DMS153 (cell line): ENCODE measurements at places on chromosomes 12 and 14.

- no peak for DNase-seq
Observed at GRCh38 chr12:12946686-12947355, 5.1 kb downstream of the GPRC5D start.

DNA sequence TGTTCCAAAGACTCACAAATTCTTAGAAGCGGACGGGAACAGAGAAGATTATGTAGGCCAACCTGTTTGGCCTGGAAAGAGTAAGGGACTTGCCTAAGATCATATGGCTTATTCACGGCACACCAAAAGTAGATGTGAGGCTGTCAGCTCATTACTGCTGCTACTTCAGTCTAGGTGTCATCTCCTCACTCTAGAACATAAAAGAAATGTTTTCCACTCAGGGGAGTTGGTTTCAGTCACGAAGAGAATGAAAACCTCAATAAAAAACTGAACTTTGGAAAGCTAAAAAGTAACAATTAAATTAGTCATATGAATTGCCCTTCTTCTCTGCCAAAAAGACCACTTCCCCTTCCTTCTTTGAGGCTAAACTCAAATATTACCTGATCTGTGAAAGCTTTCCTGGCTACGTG, 658 bp upstream of the CEP128 start:
- DNase-seq, result no peak

DNA sequence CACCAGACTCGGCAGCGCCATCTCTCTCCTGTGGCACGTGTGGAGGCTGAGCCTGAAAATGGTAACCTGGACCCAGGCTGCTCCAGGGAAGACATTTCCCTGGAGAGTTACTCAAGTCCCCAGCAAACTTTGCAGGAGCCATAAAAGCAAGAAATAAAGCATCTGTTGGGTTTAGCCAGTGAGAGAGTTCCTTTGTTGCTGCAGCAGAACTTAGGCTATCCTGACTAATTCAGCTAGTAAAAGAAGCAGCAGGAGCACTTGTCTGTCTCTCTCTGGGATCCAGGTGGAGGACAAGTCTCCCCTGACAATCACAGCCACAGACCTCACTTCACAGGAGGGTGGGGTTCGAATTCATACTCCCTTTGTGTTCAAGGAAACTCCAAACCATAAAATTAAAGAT, 79.2 kb upstream of the DIO3 start:
- no peak for DNase-seq

DNA sequence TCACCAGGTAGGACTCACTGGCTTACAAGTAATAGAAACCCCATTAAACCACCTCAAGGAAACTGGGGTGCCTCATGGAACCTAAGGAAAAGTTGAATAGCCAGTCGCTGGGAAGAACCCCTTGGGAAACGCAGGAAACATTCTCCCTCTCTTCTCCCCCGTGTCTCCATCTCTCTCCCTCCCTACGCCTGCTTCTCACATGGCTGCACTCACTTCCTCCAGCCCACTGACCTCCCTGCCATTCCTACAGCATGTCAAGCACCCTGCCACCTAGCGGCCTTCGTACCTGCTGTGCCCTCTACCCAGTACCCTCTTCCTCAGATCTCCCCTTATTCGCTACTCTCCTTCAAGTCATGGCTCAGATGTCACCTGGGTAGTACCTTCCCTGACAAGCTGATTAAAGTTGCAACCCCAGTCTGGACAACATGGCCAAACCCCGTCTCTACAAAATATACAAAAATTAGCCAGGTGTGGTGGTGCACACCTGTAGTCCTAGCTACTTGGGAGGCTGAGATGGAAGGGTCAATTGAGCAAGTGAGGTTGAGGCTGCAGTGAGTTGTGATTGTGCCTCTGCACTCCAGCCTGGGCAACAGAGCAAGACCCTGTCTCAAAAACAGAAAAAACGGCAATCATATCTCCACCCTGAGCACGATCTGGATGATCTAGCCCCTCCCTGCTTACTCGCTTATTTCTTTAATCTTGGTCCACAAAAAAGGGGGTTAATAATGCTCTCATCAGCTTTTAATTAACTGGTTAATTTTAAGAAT, 6.4 kb upstream of the DTX1 start:
- no peak for DNase-seq

GRCh38 chr14:26597071-26597588, 703 bp downstream of the NOVA1 start:
- DNase-seq, result no peak

DNA sequence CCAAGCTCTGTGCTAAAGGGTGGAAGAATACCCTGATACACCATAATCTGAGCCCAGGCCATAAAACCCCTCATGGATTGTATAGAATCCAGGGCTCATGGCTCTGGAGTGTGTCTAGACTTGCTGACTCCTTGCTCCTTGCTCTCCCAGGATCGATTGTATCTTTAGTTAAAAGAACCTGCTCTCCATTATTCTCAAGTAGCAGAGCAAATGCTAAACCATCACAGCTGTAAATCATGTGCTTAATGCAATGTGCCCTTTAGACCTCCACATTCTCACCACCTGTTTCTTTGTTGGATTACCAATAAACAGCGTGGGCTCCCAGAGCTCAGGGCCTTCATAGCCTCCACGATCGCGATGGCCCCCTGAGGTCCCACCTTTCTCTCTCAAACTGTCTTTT, 411.6 kb upstream of the FBXO33 start:
- DNase-seq, result no peak

DNA sequence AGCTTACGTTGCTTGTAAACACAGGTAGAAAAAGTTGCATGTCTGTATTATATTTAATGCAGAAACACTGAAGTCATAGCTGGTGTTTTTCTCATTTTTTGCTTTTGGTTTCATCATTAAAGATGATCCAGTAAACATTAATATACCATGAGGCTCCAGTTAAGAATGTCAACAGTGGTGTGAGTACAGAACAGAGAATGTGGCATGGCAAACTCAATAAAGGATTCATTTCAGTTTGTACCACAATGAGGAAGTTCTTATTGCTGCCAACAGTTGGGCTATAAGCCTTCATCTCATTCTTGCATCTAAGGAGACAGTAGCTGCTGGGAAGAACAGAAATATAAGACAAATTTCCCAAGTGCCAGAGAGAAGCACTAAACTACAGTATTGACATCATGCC, 72.1 kb upstream of the ST8SIA1 start:
- DNase-seq, result no peak

DNA sequence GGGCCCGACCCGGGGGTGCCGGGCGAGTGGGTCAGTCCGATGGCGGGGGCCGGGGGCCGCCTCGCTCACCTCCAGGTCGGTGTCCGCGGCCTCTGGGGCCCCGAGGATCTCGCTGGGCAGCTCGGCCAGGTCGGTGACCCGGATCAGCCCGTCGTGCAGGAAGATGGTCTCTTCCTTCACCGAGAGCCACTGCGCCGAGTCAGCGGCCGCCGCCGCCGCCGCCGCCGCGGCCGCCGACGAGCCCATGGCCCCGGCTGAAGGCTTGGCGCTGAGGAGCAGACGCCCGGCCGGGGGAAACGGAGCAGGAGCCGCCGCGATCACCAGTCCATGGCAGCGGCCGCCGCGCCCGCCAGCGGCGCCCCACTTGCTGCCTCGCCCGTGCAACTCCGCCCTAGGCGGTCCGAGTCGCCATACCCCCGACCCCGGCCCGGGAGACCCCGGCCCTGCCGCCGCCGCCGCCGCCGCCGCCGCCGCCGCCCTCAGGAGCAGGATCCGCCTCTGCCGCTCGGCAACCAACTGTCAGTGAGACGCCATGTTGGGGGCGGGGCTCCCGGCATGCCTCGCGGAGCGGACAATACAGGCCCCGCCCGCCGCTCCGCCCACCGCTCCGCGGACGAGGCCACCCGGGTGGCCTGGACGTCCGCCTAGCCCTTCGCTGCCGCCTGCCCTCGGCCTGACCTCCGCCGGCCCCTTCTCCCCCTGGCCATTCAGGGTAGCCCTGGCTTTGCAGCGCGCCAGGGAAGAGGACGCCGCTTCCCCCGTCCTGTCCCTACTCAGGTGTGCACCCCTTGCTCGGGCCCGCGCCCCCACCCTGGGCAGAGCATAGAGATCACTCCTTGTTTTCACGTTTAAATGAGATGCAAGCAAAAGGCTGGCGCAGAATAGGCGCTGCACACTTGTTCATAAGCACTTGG, at the start of gene HECTD4:
Gene HECTD4, minus strand, starts transcription at position 549 of the 914 bp plus-strand sequence. Its CDS starts 303 bp downstream, at position 246.
- DNase-seq, result peak; percentile 75

DNA sequence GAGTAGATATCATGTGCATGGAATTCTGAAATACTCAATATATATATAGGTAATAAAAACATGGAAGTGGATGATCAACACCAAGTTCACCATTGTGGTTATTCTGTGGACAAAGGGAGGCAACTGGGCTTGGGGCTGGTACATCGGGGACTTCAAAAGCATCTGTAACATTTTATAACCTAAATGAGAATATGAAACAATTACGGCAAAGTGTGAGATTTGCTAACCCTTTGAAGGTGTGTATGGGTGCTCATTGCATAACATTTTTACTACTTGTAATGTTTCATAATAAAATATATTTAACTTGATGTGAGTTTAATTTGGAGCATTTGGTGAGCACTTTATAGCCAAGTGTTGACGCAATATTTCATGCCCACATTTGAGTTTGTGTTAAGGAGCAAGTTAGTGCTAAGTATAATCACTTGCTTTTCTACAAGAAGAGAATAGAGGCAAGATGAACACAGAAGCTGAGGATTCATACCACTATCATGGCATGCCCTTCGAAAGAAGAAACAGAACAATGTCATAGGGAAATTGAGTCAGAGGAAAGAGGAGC, 109.3 kb downstream of the NTN4 start:
- no peak for DNase-seq

DNA sequence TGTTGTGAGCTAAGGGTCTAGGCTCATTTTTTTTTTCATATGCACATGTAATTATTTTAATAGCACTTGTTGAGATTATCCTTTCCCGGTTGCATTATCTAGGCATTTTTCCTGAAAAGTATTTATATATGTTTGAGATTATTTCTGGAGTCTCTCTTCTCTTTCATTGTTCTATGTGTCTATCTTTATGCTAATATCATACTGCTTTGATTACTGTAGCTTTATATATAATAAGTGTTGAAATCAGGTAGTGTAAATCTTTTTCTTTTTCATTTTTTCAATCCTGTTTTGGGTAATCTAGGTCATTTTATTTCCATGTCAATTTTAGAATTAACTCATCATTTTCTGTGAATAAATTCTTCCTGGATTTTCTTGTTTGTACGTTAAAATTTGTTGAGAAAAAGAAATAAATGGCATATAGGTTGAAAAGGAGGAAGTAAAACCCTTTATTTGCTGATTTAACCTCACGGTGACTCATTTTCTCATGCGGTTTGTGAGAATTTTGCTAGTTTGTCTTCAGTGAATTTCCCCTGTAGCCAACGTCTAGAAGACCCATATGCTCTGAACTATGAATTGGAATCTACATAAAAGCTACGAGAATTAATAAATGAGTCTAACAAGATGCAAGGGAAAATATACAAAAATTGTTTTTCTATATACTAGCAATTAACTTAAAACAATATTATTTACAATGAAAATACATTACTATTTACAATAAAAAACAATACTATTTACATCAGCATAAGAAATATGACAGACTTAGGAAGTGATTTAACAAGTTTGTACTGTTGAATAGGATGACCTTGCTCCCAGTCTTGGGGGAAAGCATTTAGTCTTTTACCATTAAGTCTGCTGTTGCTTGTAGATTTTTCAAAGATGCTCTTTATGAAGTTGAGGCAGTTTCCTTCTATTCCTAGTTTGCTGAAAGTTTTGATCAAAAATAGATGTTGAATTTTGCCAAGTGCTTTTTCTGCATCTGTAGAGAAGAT, 105.0 kb downstream of the SNAPC1 start:
- DNase-seq, result no peak

DNA sequence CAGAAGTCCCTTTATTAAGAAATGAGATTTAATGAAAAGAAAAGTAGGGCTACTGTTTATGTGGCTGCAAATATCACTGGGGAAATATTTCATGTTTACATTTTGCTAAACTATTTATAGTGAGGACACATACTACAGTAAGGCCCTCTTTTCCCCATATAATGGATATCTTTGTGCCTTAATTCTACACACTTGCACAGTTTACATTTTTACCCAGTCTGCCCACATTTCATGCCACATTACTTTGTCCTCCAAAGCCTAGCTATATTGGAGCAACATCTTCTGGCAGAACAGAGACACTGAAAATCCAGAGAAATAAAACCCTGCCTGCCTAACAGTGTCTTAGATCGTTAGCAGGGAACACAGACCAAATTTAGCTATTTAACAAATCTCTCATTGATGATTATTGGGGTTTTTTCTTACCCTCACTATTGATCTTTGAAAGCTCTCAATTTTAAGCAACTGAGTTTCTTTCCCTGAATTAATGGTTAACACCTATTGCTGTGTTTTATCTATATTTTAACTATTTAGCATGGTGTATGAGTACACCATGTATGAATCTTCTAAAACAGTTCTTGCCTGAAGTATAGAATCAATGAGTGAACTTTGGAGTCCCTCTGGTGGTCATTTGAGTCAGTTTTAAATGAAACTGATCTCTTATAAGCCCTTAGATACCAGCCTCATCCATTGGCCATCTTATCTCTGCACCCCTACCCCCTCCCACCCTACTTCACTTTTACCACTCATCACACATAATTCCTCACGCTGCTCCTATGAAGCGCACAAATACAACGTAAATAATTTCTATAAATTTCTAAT, 170.2 kb downstream of the BCAT1 start:
- DNase-seq, result peak; percentile 21

DNA sequence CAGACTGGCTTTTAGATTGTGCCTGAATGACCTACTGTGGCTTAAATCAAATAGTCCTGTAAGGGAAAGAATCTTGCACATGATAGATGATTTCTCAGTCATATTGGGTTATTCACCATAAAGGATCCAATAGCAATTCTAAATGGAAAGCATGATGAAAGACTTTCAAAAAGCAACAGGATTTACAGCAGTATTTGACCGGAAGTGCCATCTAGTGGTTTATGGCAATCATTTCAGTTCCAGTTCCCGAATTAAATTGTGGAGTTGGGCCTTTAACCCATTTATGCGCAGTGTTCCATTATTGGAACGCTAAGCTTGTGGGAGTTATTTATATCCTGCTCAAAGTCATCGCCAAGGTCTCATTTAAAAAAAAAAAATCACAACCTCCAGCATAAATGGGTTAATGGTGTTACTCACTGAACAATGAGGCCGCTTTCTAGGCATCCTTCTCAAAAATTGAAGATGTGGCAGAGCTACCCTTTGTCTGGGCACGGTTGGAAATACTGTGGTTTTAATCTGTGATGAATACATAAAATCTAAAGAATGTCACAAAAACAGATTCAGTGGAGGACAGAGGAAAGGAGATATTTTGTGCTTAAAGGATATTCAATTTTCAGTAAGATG, 60.8 kb upstream of the REP15 start:
- peak; percentile 5 for DNase-seq

DNA sequence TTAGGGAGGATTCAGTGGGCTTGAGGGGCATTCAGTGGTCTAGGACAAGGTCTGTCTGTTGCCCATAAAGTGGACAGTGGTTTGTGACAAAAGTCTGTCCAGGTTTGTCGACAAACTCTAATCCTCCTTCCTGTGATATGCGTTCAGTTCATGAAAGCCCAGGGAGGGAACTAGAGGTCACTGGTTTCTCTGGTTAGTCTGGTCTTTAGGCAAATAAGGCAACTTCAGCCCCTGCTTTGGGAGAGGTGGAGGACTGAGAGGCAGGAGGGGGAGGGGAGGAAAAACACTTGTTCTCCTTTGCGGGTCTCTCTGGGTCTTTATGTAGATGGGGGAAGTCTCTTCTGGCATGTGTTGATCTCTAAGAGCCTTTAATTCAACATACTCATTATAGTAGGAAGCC, 235.1 kb upstream of the PWP1 start:
- DNase-seq, result no peak
